ENCODE measurements at places on chromosomes 16 and 17. TPM values are rescaled to one million over a fixed set of nuclear protein-coding genes. Genes with fewer than 3 reads are reported as not detected.
A peak's percentile ranks its signal among the peaks of the same experiment; 100 is the strongest.

DNA sequence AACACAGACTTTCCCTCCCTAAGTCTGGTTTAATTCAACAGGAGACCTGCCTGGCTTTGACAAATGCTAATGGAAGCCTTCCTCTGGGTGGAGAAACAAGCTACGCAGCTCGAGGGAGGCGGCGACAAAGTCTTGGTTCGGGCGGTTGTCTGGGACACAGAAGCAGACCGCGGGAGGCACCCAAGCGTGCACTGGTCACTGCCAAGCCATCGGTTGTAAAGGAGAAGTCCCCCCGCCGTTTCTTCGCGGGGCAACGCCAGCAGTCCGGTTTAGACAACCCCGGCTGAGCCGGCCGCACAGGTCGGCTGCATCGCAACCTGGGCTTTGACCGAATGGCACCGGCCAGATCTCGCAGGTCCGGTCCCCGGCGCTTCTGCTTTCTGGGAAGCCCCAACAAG is 586 bp downstream of the GLYR1 start:
- DNase-seq = peak; percentile 61

ERN2 gene
- 197 TPM for total RNA-seq

PRSS8 gene
- 312 TPM for total RNA-seq

- DNase-seq = no peak
Measured at GRCh38 chr16:49382916-49383315, 9.3 kb downstream of the C16orf78 start.

MAPT gene
- total RNA-seq = 11.0 TPM

DNA sequence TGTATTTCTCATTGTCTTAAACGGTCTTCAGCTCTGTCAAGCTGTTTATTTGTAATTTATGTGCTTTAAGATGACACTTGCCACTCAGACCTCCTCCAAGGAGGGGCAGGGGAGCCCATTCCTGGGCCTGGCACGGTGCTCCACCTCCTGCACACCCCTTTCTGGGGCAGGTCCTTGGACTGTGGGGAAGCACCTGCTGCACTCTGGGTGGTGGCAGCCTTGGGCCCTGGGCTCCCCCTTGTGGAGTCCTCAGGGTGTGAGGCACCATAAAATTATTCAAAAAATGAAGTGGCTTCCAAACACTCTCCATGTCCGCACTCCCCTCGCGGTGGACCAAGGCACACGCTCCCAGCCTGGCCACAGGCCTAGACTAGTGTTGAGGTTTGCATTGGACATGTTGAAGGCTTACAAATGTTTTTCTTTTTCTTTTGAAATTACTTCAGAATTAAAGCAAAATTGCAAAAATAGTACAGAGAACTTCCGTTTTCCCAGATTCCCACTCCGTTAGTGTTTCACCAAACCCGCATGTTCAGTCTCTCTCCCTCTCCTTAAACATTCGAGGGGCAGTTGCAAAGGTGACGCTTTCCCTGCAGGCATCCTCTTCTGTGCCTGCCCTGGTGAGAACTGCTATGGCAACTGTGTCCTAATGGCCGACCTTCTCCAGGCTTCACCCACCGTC is 32.4 kb downstream of the FOXK2 start:
- DNase-seq = peak; percentile 66

- no peak for DNase-seq
Measured at GRCh38 chr16:53922067-53922806, 218.3 kb downstream of the FTO start.

EVI2A gene
- total RNA-seq = 10.9 TPM

DNA sequence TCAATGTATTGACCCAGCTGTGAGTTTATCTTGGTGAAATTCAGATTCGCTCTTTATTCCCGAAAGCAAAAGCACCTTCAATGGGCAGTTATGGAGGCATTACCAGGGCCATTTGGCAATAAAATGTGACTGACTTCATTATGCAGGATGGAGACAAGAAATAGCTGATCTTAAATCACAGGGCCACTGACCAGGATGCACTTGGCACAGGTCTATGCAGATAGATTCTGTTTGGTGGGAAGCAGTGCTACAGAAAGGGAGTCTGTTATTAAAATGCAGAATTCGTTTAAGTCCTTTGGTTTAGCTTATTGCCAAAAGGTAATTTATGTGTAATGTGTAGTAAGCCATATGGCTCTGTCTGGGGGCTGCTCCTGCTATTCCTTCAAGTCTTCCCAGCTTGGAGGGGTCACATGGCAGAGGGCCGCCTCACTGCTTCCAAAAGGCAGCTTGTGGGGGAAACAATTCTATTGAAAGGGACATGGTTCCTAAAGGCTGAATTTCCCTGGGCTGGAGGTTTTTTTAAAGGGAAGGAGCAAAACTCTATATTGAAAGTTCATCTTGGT is 239.8 kb downstream of the HS3ST4 start:
- DNase-seq = no peak

ASGR1 gene
- total RNA-seq = 5.0 TPM

MFSD11 gene
- 21.1 TPM for total RNA-seq

- no peak for DNase-seq
Measured at GRCh38 chr16:8776129-8776584, 21.3 kb downstream of the TMEM186 start.

DNA sequence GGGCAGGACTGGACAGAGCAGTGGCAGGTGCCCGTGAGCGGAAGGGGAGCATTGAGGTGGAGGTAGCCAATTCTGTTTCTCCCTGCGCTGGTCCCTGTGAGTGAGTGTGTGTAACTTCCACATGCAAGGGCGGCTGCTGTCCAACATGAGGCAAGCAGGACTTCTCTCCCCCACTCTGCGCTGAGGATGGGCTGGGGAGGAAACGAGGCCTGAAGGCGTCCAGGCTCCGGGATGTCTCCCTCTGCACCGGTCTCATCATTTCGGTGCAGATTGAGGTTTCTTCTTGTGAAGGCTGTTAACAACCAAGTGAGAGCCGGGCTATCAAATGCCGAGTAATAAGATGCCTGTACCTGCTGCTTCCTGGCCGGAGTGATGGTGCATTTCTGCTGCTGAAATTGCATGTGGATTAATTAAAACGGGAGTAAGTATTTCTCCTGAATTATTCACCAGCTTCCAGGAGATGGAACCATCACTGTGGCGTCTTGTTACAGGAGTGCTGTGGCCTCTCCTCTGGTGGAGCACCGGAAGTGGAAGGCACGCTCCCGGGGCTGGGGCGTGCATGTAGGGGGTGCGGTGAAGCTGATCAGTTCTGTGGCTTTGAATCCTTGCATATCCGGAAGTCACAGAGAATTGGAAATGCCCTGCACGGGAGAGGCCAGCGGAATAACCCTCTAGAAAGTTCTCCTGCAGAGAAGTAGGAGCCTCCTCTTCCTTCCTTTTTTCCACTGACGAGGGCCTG is 41.7 kb upstream of the MGAT5B start:
- no peak for DNase-seq

DNA sequence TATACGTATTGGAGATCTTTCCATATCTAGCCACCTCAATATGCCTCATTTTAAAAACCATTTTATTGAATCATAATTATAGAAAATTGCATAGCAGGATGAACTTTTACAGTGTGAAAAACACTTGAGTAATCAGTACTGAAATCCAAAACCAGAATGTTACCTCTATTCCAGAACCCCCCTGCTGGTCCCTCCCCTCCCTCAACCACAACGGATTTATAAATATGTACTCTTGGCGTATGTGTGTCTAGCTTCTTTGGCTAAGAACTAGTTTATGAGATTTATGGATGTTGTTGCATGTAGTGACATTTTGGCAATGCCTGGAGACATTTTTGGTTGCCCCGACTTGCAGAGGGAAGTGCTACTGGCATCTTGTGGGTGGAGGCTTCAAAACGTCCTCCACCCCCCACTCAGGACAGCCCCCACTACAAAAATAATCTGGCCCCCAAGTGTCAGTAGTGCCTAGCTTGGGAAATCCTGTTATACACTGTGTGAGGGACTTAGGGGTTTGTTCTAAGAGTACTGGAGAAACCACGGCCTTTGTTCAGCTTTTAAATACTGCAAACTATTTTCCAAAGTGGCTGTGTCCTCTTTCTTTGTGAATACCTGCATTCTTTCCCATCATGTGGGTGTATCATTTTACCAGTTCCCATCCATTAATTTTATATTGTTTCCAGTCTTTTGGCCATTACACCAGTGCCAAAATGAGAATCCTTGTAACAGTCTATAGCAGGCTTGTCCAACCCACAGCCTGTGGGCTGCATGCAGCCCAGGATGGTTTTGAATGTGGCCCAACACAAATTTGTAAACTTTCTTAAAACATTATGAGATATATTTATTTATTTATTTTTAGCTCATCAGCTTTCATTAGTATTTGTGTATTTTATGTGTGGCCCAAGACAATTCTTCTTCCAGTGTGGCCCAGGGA is 23.7 kb downstream of the ITPRIPL2 start:
- DNase-seq = no peak

GRCh38 chr17:66351033-66351432 is 48.6 kb downstream of the PRKCA start:
- DNase-seq = peak; percentile 58

- DNase-seq = no peak
Measured at GRCh38 chr17:68562736-68563135, 38.4 kb downstream of the FAM20A start.

DNA sequence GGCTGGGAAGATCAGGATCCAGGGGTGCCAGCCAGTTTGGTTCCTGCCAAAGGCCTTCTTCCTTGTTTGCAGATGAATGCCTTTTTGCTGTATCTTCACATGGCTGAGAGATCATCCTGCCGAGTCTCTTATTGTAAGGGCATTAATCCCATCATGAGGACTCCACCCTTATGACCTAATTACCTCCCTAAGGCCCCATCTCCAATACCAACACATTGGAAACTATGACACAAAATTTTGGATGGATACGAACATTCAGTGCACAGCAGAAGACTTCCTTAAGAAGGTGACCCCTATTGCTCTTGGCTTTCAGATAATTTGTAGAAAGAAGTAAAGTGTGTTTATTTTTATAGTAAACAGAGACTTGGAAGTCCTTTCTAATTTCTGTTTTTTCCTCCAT is 1164.7 kb upstream of the CDH8 start:
- no peak for DNase-seq

- DNase-seq = no peak
Measured at GRCh38 chr16:88534638-88535190, 35.5 kb upstream of the ZC3H18 start.

GRCh38 chr17:29698019-29698777 is 75.5 kb upstream of the CORO6 start:
- no peak for DNase-seq

GRCh38 chr17:49753959-49754391 is 10.0 kb downstream of the FAM117A start:
- DNase-seq = no peak

MRTFB gene
- 46.6 TPM for total RNA-seq

DRC7 gene
- 1.9 TPM for total RNA-seq

RSPRY1 gene
- 49.6 TPM for total RNA-seq

- no peak for DNase-seq
Measured at GRCh38 chr16:81600275-81600674, 155.7 kb downstream of the CMIP start.

DNA sequence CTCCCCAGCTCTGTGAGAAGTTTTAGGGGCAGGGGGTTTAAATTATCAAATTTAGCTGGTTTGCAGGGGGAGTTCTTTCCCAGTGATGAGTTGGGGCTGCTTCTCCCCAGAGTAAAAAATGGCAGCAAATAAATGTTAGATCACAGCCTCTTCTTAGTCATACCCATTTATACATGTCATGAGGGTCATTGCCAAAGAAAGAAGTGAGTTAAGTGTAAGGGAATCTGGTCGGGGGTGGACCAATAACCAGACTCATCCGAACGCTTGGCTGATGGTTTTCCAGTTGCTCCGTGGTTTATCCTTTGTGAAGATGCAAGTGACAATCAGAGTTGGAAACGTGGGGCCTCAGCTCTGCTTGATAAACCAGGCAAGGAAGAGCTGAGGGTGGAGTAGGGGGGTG is 87.1 kb downstream of the PLXDC1 start:
- DNase-seq = no peak

DNA sequence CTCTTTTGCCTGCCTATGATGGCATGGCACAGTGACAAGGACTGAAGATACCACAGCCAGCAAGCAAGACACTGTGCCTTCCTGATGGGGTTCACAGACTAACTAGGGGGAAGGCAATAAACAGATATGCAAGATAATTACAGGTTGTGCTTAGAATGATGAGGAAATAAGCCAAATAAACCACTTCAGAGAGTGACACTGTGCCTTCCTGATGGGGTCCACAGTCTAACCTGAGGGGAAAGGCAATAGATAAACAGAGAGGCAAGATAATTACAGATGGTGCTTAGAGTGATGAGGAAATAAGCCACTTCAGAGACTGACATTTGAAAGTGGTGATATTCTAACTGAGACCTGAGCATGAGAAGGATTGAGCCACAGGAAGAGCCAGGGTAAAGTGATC is 84.2 kb downstream of the HS3ST2 start:
- no peak for DNase-seq

DNA sequence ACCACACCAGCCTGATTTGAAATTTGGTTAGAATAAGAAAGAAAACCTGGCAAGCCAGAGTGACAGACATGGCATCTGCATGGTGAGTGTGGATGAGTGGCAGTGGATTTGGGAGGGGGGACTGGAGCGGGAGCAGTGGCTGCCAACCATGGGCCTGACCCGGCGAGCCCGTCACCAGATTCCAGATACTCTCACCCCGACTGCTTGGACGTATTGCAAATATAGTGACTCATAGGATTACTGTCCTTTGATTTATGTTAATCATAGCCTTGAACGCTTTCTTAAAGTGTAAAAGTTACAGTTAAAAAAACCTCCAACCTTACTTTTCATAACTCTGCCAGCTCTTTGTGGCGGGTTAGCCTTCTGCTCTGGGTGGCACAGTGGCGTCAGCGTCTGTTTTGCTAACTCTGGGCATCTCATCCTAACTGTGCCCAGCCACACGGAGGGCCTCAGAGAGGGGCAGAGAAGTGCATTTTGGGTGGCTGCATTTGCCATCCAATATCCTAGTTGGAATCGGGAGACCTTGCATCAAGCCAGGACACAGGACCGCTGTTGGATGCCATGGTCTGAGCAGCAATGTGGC is 26.8 kb upstream of the FOXK2 start:
- no peak for DNase-seq

DNA sequence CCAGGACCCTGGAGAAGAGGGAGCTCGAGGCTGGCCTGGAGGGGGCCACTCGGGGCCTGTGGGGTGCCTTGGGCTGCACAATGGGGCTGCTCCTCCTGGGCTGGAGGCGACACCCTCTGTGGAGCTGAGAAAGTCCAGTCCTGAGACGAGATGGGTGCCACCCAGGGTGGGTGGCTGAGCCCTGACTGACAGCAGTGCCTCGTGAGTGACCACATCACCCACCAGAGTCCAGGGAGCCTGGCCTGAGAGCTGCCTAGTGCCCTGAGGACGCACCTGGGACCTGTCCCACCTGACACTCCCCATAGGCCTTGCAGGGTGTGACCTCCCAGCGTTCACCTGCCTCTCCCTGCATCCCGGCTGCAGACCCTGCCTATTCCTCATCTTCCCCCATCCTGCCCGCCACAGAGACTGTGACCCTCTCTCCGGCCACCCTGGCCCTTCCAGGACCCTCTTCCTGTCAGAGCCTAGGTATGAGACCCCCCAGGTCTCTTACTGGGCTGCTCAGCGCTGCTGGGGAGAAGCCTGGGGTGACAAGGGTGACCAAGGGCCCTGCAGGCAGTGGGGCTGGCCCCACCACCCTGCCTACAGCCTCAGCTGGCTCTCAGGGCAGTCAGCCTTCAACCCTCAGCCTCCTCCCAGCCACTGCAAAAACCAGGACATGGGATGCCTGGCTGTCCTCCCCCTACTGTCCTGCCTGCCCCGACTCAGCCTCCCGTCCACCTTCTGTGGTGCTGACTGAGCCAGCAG is 41.2 kb downstream of the TNFRSF13B start:
- DNase-seq = no peak
